Calu3 (cell line): ENCODE measurements at places on chromosomes 2 and 18. TPM values are rescaled to one million over a fixed set of nuclear protein-coding genes. Genes with fewer than 3 reads are reported as not detected.

DNA sequence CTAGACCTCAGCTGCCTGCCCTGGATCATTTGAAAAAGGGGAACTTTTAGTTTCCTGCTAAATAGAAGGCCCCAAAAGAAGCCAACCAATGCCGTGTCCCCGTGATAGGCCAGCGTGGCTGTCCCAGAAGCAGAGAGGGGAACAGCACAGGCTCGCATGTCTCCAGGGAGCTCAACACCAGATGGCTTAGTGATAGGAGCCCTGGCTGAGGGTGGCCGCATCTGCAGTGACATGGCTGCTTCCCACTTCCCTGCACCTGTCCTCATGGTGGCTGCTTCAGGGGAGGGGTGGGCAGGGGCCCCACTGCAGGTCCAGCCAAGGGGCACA lies 79.6 kb downstream of the MBP start:
- no peak for DNase-seq

The CHRNG gene
- not detected in 2 replicates for total RNA-seq

DNA sequence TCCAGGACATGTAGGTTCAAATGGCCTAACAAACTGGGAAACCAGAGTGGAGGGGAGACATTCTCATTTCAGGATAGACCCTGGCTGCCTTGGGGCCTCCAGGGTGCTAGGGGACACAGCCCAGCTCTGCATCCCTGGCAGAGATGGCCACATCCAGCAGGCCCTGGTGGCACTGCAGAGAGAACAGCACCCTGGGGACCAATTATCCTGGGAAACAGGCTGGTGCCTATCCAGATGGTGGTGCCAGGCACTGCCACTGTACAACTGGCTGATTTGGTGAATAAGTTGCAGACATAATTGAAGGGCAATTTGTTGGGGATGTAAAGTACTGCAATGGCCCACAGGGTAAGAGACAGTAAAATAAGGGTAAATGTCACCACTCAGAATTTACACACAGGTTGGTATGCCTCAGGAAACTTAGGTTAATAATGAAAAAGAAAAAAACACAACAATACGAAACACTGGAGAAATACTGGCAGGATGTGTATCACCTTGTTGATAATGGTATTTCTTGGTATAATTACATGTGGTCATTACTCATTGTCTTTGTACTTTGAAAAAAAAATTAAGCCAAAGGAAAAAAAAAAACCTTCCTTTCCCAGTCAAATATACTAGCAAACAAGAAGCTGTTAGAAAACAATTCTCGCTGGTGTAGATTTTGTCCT lies 12.8 kb upstream of the SFTPB start:
- DNase-seq: no peak

DNA sequence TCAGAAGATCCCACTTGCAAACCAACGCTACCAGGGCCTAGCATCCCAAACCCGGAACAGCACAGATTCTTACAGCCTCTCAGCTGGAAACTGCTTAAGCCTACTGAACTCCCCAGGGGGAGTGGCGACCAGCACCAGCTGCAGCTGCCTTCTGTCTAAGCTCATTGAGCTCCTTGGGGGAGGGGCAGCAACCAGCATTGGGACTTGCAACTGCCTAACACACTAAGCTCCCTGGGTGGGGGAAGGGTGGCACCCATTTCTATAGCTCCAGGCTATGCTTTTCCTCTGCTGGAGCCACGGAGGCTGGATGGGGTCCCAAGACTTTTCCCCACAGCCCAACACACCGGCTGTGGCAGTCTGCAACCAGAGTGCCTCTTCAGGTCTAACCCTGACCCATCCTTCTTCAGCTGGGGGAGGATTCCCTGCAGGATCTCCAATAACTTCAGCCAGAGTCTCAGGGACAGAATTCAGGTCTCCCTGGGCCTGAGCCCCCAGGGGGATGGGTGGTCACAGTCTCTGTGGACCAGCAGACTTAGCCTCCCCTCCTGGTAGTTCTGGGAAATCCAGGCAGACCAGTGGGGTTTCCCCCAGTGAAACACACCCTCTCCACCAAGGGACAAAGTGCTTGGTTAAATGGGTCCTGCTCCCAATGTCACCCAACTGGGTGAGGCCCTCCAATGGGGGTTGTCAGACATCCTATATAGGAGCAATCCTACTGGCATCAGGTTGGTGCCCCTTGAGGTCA lies 45.9 kb upstream of the ITGA4 start:
- no peak for DNase-seq

GRCh38 chr18:56409736-56410135 lies 228.7 kb downstream of the TXNL1 start:
- no peak for DNase-seq
